ENCODE measurements at places on chromosomes 7 and 10.
A peak's percentile ranks its signal among the peaks of the same experiment; 100 is the strongest.

- no peak for DNase-seq
These were observed 103.8 kb downstream of the SORBS1 start for GRCh38 chr10:95457319-95457886.

DNA sequence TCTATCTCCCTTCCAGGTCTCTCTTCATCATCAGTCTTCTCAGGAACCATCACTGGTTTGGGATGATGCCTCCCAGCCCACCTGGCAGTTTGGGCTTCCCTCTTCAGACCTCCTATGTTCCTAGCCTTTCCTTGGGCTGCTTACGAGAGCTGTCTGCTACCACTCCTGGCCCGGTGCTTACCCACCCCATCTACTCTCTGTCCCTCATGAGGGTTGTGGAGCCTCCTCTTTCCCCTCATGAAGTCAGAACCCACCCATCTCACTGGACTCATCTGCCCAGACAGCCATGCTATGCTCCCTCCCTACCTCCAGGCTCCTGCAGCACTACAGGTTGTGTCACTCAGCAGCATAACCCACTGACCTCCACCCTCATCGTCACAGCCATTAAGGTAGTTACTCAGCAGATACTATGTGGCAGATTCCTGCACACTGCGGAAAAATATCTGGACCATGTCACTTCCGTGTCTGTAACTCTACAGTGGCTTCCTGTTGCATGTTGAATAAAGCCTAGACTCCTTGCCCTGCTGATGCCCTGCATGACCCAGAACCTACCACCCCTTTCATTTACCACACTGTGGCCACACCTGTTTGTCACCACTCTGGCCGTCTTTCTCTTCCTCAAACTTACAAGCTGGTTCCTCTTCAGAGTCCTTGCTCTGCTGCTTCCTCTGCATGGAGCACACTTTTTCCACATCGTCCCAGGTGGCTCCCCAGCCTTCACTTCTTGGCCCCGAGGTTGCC, 2.0 kb downstream of the DBNL start:
- no peak for DNase-seq

- DNase-seq = no peak
These were observed 118.1 kb downstream of the PTPRN2 start for GRCh38 chr7:158469396-158470051.

DNA sequence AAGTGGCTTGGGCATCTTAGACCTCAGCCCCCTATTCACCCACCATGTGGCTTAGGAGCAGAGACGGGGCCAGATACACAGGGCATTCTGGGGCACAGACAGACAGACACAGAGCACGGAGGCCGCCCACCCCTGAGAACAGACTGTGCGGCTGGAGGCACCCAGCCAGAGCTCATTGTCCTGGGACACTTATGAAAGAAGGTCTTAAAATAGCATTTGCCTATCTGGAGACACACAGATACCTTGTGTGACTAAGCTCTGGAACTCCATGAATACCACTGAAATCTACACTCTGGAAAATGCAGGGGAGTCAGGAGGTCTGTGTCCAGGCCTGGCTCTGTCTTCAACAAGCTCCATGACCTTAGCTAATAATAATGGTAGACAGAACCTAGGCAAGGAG, 41.4 kb upstream of the ADO start:
- no peak for DNase-seq

DNA sequence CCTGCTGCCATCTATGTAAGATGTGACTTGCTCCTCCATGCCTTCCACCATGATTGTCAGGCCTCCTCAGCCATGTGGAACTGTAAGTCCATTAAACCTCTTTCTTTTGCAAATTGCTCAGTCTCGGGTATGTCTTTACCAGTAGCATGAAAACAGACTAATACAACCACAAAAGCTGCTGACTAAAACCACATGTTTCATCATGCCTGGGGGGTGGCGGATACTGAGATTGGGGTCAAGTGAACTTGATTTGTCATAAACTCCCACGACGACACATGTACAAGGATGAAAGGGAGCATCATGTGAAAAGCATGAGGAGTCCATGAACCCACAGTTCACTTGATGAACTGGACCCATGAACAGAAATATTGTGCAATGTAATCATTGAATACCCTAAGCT, 134.9 kb upstream of the ANK3 start:
- DNase-seq = no peak

- DNase-seq = no peak
These were observed 47.9 kb downstream of the MTPN start for GRCh38 chr7:135929249-135929648.

DNA sequence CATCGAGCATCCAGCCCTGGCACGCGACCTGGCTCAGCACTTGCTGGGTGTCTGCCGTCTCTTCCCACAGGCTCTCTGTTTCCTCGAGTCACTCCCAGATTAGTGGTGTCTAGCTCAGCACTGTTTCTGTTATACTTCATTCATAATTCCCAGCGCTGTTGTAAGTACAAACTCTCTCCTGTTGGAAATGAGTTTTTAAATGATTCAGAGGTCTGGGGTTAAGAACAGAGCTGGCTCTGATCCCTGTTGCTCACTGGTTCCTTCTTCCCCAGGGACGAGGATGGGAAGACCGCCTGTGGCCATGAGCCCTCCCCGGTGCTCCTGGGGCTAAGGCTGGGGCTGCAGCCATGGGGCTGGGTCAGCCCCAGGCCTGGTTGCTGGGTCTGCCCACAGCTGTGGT, 17.3 kb upstream of the C10orf95 start:
- DNase-seq = no peak

DNA sequence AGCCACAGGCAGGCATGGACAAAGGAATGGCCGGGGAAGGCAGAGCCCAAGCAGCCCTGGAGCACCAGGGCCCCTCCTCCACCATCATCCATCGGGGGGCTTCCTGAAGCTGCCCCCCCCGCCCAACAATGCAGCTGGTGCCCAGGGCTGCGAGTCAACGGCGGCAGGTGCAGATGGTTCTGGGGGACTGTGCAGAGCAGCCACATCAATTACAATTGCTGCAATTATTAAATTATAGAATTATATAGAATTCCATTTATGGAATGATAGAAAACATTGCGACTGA, 28.3 kb downstream of the EBF3 start:
- DNase-seq = no peak

GRCh38 chr10:48258105-48258504, 16.4 kb downstream of the FRMPD2 start:
- no peak for DNase-seq

GRCh38 chr7:130277763-130278643, 11.3 kb downstream of the CPA2 start:
- peak; percentile 6 for DNase-seq

- no peak for DNase-seq
These were observed 373.7 kb upstream of the MKI67 start for GRCh38 chr10:128499956-128500355.

GRCh38 chr10:97771913-97772823, at the start of gene SFRP5:
Gene SFRP5 (minus strand): TSS chr10:97771999. CDS start chr10:97771833, 166 bp downstream.
- peak; percentile 79 for DNase-seq

DNA sequence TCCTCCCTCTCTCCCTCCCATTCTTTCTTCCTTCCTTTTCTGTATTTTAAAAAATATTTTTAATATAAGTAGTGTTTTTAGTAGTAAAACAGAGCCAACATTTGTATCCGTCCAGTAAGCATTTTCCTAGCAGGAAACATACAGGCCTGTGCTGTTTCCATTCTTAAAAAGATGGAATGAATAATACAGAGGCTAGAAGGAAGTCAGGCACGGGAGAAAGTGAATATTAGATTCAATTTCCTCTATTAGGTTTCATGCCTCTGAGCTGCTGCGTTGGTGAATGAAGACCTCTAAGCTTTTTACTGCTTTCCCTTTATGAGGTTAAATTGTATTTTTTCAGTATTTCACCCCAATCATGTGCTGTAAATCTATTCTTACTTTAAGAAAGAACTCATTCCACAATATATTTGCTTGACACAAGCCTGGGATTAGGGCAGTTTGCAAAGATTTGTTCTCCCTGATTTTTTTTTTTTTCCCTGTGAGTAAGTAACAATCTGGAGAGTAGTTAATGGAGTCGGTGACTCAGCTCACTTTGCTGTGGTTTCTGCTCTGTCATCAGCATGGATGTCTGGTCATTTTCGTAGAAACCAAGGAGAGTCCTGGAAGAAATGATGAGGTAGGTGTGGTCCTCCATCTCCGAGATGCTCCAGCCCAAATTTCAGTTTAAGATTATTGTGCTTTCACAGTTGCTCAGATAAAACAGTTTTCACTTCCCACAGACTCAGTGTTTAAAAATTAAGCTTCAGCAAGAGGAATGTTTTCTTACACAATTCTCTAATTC, 76.1 kb upstream of the PITRM1 start:
- DNase-seq = no peak

GRCh38 chr7:30330134-30331111, 46.0 kb downstream of the ZNRF2 start:
- peak; percentile 68 for DNase-seq

GRCh38 chr7:120862987-120863590, 5.1 kb upstream of the TSPAN12 start:
- DNase-seq = no peak

DNA sequence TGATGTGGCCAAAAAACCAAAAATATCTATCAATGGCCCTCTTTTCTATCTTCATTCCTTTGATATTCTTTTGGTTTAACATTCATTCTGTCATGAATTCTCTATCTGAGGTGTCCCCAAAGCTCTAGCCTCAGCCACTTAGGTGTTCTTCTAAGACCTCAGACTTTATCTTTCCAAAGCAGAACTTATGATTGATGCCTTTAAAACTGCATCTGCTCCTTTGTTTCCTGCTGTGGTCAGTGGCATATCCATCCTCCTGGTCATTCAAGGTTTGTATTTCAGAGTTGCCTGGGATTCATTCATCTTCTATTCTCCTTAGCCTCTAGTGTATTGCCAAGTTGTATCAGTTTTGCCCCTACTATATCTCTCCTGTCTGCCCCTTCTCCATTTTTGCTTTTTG, 30.6 kb downstream of the FHIP2A start:
- no peak for DNase-seq

DNA sequence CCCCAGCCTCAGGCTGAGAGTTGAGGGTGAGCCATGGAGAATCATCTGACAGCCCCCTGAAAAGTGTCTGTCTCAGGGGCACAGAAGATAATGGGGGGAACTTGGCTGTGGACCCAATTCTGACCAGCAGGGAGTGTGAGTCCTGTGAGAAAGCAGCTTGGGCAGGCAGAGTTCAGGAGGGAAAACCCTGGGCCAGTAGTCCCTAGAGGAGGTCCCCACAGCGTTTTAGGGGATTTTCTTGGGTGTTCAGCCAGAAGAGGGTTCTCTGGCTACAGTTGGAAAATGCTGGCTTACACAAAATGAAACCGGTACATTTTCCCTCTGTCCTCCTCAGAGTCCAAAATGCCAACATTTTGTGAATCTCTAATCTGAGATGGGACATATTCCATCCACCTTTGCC, 35.8 kb upstream of the TRIM8 start:
- DNase-seq = no peak

- DNase-seq = no peak
These were observed 64.6 kb upstream of the DOCK1 start for GRCh38 chr10:126840576-126841135.

DNA sequence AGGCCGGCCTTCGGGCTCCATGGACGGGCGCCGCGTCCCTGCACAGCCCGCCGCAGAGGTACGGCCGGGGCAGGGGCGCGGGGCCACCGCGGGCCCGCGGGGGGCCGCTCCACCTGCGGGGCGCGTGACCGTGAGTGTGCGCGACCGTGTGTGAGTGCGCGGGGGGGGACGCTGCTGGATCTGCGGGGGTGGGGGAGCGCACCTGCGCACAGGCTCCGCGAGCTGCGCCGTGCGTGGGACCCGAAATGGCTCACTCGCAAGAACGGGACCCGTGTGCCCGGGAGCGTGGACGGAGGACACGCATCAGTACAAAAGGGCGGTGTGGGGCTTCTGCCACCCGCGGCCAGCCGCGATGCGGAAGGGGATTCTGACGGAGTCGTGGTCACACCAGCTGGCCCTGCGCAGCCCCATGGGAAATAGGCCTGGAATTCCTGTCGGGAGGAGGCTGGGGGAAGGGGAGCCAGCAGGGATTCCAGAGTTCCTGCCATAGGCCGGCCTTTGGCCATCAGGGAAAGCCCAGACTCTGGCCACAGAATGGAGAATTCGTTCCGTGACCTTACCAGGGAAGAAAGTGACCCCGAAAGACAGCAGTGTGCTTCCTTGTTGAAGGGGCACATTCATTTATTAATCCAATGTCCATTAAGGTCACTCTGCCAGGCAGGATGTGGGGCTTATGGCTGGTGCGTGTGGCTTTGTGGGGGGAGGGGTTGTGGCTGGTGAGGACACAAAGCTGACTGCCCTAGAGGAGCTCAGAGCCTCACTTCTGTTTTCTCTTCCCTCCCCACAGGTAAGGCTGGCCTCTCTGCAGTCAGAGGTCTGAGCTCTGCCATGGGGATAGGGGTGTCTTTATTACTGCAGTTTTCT, 494 bp downstream of the REPIN1 start:
- DNase-seq = peak; percentile 53

GRCh38 chr10:49178489-49179471, 9.4 kb downstream of the TMEM273 start:
- DNase-seq = no peak

- DNase-seq = peak; percentile 73
These were observed 3.6 kb upstream of the ARID5B start for GRCh38 chr10:61897671-61898434.

GRCh38 chr10:132533571-132534260, 3.9 kb upstream of the INPP5A start:
- no peak for DNase-seq

DNA sequence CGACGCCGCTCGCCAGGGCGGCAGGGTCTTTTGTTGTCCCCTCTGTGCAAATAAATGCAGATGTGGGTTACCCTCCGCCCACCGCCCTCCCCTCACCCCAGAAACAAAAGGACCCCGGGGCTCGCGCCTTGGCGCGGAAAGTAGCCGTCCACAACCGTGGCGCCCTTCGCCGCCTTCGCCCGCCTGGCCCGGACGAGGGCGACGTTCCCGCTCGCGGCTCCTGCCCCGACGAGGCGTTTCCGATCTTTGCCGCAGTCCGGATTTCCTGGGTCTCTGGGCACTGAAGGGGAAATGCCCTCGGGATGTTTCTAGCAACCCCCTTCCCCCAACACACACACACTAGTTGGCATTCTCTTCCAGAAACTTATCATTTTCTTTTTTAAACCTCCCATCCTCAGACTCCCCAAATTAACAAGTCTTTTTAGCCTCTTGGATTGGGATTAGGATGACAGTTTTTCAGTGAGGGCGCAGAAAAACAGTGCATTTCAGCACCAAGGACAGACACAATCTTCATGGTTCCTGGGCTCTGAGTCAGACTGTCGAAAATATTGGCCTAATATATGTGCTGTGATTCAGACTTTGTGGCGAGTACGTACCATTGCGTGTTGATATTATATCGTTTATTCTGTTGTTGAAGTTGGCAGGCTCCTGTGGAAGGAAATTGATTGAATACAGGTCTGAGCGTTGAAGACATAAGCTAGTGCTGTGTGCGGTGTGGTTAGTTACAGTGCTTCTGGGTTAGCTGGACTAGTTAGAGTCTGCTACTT, 771 bp downstream of the PHYHIPL start:
- no peak for DNase-seq

Data from hematopoietic multipotent progenitor cell treated with erythropoietin and hydrocortisone succinate and interleukin-3 and kit ligand, for 8 days (in vitro differentiated cells).